ENCODE measurements at places on chromosomes 16 and 17.

- no peak for DNase-seq
These were observed 80.6 kb downstream of the OR1D5 start for GRCh38 chr17:2982854-2983253.

- DNase-seq = no peak
These were observed 793.3 kb upstream of the GOT2 start for GRCh38 chr16:59527206-59527997.

DNA sequence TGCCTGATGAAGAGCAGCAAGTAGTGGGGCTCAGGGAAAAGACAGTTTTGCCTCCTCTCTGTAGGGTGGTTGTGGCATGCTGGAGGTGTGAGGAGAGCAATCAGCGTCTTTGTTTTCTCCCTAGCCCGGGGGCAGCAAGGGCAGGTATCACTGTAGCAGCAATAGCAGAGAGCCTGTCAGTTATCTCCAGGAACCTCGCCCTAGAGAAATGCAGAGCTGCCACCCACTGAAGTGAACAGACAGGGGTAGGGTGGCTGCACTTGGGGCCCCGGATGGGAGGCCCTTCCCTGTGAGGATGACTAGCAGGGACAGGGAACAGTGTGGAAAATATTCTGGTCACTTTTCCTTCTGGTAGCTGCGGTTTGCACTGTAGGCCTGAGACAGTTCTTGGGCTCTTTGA is 886.5 kb downstream of the CDH8 start:
- DNase-seq = no peak

GRCh38 chr16:17518441-17518840 is 47.7 kb upstream of the XYLT1 start:
- no peak for DNase-seq

GRCh38 chr17:60720763-60721531 is 43.3 kb downstream of the BCAS3 start:
- peak; percentile 38 for DNase-seq

- no peak for DNase-seq
These were observed 5.0 kb upstream of the SNAI3 start for GRCh38 chr16:88691129-88691813.

GRCh38 chr17:11885051-11885450 is 112.2 kb downstream of the ZNF18 start:
- DNase-seq = no peak

DNA sequence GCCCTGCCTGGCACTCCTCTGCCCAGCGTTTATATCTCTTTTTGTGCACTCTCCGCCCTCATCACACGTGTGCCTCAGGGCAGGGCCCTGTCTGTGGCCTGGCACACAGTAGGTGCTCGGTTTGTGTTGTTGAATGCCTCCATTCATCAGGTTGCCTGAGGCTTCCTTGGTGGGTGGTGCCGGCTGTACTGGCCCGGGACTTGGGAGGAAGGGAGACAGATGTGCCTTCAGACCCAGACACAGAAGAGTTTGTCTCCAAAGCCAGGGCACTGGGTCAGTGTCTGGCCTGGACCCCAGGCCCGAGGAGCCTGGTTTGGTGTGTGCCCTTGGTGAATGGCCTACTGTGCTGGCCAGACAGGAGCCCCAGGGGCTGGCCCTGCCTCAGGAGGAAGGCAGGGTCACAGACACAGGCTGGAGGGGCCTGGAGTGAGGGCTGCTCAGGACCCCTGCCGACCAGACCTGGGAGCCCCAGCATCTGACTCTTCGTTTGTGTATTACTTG is 71.6 kb downstream of the RAI1 start:
- DNase-seq = no peak

DNA sequence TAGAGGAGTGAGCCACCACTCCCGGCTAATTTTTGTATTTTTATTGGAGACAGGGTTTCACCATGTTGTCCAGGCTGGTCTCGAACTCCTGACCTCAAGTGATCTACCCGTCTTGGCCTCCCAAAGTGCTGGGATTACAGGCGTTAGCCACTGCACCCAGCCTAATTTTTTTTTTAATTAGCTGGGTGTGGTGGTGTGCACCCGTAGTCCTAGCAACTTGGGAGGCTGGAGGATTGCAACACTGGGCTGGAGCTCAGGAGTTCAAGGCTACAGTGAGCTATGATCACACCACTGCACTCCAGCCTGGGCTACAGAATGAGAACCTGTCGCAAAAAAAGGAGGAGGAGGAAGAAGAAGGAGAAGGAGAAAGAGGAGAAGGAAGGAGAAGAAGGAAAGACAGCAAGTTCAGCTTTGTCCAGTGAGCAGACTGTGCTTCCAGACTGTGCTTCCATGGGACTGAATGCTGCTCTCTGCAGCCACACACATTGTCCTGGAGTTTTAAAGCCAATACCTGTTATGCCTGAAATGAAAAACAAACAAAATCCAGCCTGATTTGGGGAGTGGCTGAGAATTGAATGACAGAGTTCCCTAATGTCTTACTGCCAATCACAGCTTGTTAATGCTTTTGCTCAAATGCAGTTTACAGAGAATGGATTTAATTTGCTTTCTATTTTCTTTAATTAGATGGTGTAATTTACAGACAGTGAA is 2.8 kb upstream of the TNFRSF13B start:
- no peak for DNase-seq

DNA sequence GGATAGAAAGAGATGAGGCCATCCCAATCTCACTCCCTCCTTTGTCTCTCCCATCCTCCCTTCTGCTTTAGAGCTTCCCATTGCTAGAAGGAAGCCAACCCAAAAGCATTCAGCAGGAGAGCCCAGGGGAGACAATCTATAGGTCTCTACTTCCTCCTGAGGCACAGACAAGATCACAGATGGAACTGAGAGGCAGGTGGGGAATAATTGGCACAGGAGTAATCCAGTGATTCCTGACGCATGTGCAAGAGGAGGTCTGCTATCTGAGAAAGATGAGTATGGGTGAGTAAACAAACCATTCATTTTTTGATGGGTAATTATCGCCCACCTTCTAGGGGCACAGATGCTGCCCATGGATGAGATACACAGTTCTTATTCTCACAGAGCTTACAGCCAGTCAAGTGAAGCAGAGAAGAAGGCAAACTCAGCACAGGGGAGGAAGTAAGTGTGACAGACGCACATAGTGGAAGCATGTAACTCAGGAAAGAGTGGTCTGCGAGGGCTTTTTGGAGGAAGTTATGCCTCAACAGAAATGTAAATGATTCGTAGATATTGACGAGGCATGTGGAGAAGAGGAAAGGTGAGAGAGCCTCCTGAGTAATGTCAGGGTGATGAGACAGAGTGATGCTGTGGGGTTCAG is 88.9 kb upstream of the HLF start:
- no peak for DNase-seq

- DNase-seq = no peak
These were observed 236.0 kb upstream of the CIBAR2 start for GRCh38 chr16:85348065-85348840.

DNA sequence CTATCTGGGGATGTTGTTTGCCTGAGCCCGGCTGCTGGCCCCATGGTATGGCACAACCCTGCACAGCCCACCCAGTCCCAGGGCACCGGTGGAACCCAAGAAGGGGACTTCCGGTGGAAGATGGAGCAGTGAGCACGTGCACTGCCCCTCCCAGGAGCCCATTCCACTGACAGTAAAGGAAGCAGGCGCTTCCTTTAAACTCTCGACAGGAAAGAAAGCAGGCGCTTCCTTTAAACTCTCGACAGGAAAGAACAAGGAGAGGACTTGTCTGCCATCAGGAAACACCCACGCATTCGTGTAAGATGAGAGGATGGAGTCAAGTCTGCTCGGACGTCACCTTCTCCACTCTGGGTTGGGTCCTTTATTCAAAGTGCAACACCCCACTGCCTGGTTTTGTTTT is 53.7 kb downstream of the IL21R start:
- no peak for DNase-seq

DNA sequence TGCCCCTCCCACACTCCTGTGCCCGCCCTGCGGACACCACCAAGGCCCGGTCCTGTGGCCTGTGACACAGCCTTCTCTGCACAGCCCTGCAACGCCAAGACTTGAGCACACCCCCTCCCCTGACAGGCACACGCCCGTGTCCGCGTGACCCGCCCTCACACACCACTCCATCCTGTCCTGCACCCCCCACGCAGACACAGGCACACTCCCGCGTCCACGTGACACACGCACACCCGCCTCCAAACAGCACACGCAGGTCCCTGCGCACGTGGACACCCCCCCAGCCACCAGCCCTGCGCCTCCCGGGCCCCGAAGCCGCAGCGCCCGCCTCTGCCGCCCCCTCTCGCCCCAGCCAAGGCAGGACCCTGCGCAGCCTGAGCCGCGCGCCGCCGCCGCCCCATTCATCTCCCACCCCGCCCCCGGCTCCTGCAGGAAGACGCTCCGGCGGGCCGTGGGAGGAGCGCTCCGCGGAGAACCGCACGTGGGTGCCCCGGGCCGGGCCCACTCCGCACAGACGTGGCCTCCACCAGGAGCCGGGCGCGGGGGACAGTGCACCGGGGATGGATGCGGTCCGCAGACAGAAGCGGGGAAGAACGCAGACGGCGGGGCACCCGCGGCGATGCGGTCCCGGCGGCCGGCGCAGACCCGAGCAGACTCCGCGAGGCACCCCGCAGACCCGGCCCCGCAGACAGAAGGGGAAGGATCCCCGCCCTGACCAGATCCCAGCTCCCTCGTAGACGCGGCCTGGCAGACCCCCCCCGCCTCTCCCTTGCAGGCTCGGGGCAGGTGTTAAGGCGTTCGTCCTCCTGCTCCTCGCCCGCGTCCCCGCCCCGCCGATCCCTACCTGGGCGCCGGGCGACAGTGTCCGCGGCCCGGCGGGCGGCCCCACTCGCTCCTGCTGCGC is 506 bp downstream of the CAMKK1 start:
- peak; percentile 23 for DNase-seq

DNA sequence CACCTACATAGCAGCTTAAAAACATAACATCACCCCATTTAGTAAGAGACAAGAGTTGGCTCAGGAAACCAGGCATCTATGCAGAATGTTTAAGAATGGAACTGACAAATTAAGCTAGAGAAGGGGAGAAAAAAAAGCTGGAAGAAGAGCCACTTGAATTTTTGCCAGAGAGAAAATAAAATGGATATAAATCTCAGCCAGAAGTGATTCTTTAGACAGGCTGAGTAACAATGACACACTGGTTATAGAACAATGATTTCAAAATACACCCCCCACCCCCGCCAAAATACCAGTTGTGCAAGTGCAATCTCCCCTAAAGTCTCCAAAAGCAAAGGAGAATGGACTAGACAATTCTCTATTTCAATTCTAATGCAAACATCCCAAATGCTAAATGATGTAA is 22.4 kb downstream of the LSM12 start:
- no peak for DNase-seq

DNA sequence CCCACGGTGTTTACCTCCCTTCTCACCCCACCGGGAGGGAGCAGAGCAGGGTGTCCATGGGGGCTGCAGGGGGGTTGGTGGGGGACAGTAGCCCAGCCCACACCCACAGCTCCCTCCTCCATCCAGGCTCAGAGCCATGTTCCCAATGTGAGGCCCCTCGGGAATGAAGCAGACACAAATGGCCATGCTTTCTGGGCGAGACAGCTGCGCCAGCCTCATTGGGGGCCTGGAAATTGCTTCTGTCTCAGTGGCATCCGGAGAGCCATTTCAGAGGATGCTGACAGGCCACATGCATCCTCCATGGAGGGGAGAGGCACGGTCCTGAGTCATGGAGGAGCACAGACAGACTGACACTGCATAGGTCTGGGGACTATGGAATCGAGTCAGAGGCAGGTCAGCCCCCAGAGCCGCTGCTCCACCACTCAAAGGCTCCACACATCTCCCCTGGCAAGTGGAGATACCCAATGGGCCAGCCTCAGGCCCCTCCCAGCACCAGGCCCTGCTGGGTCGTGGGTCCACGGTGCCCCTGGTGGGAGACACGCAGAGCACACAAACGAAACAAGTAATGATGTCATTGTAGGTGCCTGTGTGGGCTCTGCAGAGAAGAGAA is 59.6 kb upstream of the ENPP7 start:
- no peak for DNase-seq

DNA sequence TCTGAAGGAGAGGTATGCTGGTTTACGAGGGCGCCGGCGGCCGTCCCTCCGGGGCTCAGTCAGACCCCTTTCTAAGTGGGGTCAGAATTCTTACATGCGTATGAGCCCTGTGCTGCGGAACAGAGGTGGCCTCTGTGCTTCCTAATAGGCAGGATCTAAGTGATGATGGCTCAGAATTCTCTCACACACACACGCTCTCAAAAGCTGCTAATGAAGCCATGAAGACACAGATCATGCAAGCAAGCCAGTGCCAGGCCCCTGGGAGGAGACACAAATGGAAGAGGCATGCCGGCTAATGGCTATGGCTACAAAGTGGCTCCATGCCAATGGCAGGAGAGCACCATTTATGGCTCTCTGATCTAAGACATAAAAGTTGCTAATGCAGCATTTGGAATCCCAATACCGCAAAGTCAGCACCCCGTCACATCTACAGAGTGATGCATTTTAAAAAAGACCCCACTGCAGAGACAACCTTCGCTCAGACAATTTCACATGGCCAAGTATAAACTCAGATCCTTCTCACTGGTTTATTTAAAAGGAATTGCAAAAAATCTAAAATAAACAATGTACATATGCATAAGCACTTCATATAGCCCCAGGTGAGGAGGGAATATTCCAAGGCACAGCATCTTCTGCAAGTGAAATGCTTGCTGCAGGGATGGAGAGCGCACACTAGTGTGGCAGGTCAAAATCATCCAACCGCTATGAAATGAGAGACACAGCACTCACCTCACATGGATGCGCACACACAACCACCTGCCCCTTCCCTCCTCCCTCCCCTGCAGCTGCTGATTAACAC is 24.5 kb downstream of the NPLOC4 start:
- no peak for DNase-seq

- DNase-seq = no peak
These were observed 9.8 kb downstream of the OTOP3 start for GRCh38 chr17:74945543-74945942.

DNA sequence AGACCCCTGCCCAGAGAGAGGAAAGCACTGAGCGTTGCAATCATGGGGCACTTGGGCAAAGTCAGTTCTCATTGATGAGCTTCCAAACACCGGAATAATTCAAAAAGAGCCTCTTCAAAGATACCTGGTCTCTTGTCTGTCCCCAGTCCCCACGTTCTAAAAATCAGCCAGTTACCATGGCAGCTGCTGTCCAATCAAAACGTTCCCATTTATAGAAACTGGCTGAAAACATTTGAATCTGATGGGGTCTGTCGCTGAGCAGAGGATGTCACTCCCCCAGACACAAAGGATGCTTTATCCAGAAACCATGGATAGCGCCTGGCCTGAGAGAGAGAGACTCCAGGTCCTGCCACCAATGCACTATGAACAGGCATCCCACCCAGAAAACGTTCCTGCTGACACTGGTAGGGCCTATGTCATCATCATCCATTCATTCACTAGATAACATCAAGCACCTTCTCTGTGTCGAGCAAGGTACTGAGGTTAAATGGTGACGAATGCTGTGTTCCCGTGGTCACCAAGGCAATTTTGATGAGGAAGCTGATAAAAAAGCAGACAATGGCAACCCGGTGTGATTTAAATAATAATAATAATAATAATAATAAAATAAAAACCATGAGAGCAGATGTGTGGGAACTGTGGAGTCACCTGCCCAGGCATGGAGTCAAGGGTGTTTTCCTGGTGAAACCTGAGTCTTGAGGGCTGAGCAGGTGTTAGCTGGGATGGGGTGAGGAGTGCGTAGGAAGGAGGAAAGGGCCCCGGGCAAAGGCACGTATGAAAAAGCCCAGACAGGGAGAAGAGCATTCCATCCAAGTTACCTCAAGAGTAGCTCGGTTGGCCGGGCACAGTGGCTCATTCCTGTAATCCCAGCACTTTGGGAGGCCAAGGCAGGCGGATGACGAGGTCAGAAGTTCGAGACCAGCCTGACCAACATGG is 19.0 kb upstream of the CALB2 start:
- DNase-seq = no peak

All from stimulated activated CD4-positive, alpha-beta T cell treated with anti-CD3 and anti-CD28 coated beads, Interleukin-2, amount 100 ng/mL, for 48 hours (primary cell).